ENCODE measurements at places on chromosomes 7 and 10.

DNA sequence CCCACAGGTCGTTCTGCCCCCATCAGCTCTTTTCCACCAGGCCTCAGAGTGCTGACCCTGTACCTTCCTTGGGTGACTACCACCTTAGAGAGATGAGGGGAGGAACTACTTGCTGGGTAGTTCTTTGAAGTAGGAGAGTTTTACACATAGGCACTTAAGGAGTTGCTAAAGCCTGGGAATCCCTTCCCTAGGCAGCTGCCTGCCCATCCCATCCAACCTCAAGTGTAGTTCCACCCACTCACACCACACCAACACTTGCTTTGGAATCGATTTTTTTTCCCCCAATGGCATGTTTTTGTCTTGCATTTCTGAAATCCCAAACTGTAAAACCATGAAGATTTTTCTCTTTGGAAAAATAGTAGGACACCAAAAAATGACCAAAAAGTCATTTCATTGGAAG is 47.7 kb downstream of the FBXW4 start:
- DNase-seq = no peak

GRCh38 chr10:96211764-96212163 is 59.6 kb downstream of the BLNK start:
- DNase-seq = no peak

DNA sequence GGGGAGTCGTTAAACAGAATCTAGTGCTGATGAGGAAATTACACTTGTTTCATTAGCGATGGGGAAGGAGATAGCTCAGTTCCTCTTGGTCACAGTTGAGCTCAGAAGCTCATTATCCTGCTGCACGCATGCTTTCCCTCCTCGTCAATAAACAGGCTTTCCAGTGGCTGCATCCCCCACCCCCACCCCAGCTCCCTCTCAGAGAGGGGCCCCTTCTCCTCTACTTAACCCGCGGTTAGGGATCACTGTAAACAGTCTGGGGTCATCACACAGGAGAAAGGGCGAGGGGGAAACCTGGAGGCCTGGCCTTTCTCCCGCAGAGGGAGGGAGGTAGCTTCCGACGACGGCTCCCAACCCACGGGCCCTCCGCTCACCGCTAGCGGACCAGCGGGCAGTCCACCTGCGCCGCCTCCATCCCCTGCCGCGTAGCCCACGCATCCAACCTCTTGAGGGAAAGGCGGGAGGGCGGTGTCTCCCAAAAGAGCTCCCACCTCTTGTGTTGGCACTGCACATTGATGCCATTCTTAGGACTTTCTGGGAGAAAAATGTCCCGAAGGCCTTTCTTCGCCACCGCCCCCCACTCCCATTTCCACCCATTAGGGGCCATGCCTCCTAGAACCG is 80.8 kb downstream of the PAX2 start:
- no peak for DNase-seq

DNA sequence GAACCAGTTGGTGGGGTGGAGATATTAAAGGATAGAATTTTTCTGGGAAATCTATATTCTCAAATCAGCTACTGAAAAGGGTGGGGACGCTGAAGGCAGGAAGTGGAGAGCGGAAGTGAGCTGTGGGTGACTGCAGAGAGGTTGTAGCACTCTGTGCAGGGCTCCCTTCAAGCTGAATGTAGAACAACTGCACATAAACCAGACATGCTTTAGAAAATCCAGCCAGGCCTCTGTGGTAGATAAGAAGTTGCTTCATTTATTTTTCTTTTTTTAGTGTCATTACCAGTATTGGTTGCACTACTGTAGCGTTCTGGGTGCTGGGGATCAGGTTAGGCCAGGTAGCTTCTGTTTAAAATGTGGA is 127.8 kb downstream of the CELF2 start:
- no peak for DNase-seq

DNA sequence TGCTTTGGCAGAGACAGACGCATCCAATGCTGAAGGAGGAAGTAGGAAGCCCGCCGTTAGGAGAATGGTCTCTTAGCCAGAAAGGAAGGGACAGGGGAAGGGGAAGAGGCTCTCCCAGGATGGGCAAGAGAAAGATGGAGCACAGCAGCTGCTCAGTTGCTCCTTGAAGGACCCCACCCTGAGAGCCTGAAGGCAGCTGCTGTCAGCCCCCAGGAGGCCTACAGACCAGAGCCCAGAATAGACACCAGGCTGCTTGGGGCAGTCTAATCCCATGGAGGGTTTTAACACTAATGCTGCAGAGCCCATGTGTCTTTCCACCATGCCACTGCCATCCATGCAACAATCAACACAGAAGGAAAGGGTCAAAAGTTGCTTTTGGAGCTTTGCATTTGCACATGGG is 3.5 kb upstream of the C7orf33 start:
- DNase-seq = no peak

DNA sequence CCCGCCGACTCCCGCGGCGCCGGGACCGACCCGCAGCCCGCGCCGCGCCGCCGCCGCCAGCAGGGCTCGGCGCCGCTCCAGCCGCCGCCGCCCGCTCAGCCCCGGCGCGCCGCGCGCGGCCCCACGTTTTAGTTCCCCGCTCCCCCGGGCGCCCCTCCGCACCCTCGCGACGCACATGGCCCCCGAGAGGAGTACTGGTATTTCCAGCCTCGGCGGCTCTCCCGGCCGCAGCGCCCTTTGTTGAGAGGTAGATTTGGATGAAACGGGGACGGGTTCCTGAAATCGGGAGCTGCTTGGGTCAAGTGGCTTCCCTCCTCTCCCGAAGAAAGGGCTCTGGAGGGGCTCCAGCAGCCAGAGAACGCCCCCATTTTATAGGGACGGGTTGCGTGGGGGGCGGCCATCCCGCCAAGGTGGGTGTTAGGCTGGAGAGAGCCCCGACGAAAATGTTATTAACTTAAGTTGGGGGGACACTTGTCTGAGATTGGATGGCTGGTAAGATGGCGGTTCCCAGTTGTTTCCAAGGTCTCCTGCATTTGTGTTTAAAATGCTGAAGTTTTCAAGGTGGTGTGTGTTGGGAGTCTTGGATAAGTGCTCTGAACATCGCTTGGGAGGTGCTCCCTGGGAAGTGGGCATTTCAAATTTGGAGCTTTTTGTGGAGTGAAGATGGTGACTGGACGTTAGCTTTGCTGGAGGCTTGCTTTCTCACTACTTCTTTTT is 1.2 kb downstream of the BMI1 start:
- no peak for DNase-seq

DNA sequence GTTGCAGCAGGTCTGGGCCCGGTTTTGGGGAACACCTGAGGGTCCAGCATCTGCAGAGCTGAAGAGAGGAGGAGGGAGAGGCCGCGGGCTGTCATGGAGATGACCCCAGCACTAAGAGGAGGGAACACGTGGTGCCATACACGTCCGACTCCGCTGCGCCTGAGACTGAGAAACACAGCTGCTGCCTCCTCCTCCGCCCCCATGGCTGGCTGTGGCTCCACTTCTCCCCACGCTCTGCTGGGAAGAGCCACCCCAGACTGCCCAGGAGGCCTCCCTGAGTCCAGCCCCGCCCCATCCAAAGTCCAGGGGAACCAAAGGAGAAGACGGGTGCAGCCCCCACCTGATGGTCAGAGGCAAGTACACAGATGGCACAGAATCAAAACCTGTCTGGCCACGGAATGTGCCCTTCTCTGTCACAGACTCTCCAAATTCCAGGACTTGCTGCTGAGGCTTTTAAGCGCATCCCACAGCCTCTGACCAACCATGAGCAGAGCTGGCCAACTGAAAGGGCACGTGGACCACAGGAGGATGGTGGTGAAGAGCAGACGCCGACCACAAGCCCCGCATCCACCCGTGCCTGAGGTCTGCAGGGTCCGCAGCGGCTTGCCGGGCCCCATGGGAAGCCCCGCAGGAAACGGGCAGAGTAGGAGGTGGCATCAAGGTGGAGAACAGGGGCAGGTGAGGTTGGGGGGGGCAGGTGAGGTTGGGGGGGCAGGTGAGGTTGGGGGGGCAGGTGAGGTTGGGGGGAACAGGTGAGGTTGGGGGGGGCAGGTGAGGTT is 24.0 kb downstream of the STK32C start:
- no peak for DNase-seq

- DNase-seq = peak; percentile 67
Observed at GRCh38 chr7:12719141-12719919, 31.9 kb downstream of the ARL4A start.

- peak; percentile 90 for DNase-seq
Observed at GRCh38 chr10:95229724-95230627, 35.9 kb downstream of the ACSM6 start.

DNA sequence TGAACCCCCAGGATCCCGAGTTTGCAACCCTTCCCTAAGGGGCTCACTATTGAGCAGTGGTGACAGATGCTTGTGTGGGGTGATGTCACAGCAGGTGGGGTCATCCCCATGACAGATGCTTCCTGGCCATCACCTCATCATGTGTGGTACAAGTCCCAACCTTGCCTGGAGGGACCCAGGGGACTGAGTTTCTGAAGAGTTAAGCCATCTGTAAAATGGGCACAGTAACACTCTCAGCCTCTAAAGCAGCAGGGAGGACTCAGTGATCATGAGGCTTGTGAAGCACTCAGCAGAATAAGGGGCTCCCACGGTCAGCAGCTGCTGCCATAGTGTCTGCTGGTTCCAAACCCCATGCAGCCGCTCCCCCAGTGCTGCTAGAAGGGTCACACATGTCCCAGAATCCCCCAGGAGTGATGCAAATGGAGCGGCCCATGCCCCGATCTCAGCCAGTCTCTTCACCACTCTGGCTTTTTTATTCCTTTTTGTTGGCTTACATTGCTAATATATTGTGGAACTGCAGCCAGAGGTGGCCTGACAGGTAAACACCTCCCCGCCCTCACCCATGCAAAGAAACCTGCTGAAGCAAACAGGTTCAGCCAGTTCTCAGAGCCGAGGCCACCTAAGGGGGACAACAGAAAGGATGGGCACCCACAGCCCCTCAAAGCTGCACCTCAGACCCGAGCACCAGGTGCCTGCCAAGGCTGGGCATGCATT is 102.1 kb upstream of the PDGFA start:
- DNase-seq = no peak

GRCh38 chr10:75011221-75011620 is 100.2 kb upstream of the SAMD8 start:
- no peak for DNase-seq

- DNase-seq = no peak
Observed at GRCh38 chr7:157125376-157126223, 13.1 kb upstream of the UBE3C start.

GRCh38 chr10:108653531-108653930 is 1269.8 kb downstream of the XPNPEP1 start:
- DNase-seq = peak; percentile 39

DNA sequence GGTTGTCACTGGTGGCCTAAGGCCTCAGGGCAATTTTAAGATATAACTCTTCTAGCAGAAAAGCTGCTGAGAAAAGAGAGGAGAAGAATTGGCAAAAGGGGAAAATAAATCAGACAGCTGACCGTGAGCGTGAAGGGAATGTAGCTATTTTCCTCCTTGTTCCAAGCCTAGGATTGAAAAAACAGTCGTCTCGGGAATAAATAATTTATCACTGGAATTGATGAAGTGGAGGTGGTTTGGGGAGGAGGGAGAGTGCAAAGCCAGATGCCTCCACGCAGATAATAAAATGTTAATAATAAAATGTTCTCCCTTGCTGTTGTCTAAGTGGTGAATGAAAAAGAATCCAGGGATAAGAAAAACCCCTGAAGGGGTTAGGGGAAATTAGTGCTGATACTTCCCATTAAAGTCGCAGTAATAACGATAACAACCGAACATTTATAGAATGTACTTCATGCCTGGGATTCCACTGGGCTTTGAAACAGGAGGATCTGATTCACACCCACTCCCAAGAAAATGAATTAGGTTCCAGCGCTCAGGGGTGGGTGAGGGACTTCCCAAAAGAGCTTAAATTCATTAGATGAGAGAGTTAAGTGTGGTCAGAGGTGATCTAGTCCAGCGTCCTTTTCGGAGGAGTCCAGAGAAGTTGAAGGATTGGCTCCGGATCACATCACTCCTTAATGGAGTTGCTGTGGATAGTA is 27.3 kb downstream of the BAMBI start:
- no peak for DNase-seq

GRCh38 chr7:152677808-152678670 is 2.1 kb upstream of the XRCC2 start:
- no peak for DNase-seq

DNA sequence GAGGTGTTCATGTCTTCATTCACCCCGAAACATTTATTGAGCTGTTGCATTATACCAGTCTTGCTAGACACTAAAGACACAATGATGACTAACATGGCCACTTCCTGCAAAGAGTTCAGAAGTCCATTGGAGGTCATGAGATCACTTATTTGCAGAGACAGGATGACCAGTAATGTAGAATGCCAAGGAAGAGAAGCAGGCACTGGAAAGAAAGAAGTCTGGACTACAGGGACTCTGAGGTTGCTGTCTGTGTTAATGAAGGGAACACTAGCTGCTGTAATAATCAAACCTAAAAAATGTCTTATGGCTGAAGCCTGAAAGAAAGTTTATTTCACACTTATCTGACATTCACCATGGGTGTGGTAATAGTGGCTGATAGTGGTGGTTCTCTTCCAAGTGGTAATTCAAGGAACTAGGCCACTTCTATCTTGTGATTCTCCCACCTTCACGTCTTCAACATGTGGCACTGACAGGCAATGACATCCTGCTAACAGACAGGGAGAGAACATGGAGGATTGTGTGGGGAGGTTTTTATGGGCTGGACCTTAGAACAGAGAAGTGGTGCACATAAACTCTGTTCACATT is 89.2 kb upstream of the MKLN1 start:
- no peak for DNase-seq

GRCh38 chr10:51666456-51666855 is 32.9 kb downstream of the CSTF2T start:
- no peak for DNase-seq

GRCh38 chr10:70847659-70848360 is 32.1 kb downstream of the SGPL1 start:
- no peak for DNase-seq

- DNase-seq = no peak
Observed at GRCh38 chr7:143909863-143910262, 7.9 kb upstream of the TCAF1 start.

GRCh38 chr7:7738622-7739021 is 20.2 kb upstream of the RPA3 start:
- DNase-seq = no peak

DNA sequence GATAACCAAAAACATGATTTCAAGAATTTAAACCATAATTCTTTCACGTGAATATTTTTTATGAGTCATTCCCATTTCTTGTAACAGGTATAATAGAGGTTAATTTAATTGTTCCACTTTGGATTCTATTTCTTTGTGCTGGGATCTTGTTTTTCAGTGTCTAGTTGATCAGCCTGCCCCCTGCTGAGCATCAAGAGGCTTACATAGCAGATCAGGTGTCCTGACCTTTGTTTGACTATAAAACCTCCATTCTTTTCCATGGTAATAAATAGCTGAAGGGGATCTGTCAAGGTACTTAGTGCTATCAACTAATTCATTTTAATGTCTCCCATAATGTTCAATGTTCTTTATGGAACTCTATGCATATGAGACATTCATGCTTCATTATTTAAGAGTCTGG is 4.9 kb downstream of the COL17A1 start:
- DNase-seq = no peak

- no peak for DNase-seq
Observed at GRCh38 chr7:78828317-78828716, 625.1 kb downstream of the MAGI2 start.

- DNase-seq = no peak
Observed at GRCh38 chr7:132028144-132028920, 471.9 kb upstream of the PODXL start.
